MG63 (cell line): ENCODE measurements at places on chromosomes 11 and 22.

DNA sequence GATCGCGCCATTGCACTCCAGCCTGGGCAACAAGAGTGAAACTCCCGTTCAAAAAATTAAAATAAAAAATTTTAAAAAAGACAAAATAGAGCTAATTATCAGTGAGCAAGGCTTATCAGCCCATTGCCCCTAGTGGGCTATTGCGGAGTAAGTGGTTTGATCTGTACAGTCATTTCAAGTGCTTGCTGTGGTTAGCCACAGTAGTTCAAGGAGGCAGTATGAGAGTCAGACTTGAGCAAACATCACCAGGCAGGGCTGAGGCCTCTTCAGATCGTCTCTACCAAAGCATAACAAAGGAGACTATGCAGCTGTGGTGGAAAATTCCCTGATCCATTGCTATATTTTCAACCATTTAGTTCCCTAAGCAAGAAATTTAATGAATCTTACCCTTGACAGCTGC, 4.3 kb upstream of the SBF2 start:
- DNase-seq, result no peak

DNA sequence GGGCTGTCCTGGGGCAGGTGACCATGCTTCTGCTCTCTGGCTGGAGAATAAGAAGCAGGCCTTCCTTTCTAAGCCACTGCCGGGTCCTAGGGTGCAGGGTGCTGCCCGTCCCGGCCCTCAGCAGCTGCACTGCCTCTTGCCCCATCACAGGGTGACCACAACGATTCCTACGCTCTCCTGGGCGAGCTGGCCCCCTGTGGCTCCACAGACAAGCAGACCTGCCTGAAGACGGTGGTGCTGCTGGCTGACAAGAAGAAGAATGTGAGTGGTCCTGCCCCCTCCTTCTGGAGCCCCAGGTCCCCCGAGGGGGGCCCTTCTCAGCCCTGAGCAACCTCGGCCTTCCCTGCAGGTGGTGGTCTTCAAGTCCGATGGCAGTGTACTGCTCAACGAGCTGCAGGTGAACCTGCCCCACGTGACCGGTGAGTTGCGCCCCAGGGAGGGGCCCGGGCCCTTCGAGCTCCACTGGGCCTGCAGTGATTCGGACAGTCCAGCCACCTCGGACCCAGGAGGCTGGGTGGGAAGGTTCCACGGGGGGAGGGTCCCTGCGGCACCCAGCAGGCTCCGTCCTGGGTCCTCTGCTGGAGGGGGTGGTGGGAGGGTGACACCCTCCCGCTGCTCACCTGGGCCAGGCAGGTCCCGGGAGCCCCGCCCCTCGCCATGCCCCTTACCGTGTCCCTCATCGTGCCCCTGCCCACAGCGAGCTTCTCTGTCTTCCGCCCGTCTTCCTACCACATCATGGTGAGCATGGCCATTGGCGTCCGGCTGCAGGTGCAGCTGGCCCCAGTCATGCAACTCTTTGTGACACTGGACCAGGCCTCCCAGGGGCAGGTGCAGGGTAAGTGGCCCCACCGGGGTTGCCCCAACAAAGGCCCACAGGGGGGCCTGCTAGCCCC, 8.3 kb downstream of the MUC2 start:
- DNase-seq, result no peak

DNA sequence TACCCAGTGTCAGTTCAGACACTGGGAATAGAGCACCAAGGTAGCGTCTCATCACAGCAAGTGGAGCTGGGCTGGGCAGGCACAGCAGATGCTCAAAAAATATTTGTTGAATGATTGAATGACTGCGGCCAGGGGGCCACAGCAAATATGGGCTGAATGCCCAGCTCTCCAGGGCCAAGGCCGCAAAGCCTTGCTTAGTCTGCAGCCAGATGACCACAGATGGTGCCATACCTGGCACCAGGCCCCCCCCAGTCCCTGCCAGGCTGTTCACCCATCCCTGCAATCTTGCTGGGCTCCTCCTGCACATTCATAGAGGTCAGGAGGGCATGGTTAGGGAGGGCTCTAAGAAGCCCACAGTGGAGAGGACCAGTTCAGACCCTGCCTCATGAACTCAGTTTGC, 32.9 kb downstream of the ZC3H7B start:
- DNase-seq, result peak; percentile 54

GRCh38 chr22:30424534-30425326, 838 bp upstream of the MTFP1 start:
- DNase-seq, result no peak

- no peak for DNase-seq
Measured at GRCh38 chr11:72238492-72239312, 5.3 kb downstream of the PHOX2A start.

GRCh38 chr11:216081-216974, 8.8 kb downstream of the RIC8A start:
- no peak for DNase-seq

- peak; percentile 18 for DNase-seq
Measured at GRCh38 chr22:39090426-39091064, 6.5 kb upstream of the APOBEC3H start.

GRCh38 chr11:96607864-96608558, 218.2 kb downstream of the JRKL start:
- no peak for DNase-seq

- DNase-seq, result no peak
Measured at GRCh38 chr11:8387141-8387540, 123.5 kb upstream of the LMO1 start.

DNA sequence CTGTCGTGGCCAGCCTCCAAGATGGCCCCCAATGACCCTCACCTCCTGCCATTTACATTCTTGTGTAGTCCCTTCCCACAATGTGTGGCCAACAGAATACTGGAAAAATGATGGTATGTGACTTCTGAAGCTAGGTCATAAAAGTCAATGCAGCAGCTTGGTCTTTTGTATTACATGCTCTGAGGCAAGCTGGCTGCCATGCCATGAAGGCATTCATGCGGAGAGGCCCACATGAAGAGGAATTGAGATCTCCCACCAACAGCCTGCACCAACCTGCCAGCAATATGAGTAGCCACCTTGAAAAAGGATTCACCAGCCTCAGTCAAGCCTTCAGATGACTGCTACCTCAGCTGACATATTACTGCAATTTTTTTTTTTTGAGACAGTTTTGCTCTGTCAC, 4.6 kb downstream of the MRTFA start:
- DNase-seq, result no peak

GRCh38 chr11:19185516-19186052, 16.2 kb downstream of the CSRP3 start:
- DNase-seq, result no peak

DNA sequence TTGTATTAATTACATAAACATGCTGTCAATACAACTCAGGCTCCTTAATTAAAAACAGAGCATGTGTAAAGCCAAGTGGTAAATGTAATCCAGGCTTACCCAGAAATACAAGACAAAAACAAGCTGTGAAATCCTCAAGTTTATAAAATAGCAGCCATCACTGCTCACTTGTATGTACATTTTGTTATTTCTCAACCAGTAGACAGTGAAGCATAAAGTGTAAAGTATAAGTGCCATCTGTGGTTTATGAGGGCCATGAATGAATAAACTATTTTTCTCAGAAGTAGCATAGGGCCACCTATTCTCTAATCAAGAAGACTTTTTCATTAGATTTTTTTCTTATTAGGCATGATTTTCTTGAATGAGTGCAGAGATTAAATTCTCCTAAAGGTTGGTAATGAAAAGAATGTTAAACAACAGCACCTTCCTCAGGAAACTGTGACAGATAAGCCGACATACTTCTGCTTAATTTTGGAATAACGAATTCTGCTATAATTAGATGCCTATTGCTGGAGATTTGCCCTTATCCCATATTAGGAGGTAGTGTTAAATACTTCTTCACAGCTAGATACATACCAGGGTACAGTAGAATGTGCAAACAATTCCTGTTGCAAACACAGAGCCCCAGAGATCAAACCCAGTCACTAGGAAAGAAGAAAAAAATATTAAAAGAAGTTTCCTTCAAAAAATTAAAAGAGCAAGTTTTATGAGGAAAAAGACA, 13.0 kb downstream of the SLC5A12 start:
- no peak for DNase-seq

- peak; percentile 19 for DNase-seq
Measured at GRCh38 chr11:33256031-33256812, 959 bp upstream of the HIPK3 start.

DNA sequence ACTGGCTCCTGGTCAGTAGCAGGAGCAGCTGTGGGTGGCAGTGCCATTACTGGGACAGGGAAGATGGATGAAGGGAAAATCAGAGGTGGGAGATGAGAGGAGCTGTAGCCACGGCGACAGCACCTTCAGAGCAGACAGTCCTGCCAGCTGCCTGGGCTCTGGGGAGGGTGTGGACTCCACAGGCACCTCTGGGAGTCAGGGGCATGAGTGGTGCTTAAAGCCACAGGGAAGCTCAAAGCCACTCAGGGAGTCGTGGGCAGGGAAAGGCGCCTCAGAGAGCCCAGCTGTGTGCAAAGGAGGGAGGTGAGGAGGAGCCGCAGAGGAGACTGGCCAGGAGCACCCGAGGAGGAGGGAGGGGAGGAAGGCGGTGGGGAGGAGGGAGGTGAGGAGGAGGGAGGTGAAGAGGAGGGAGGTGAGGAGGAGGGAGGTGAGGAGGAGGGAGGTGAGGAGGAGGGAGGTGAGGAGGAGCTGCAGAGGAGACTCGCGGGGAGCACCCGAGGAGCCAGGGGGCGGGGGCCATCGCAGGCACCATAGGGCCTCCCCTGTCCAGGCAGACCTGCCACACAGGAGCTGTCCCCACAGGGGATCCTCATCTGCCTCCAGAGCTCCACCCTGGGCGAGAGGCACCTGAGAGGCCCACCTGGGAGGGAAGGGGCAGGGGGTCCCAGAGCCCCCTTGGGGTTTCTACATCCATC, 977.6 kb downstream of the BRD1 start:
- DNase-seq, result no peak

GRCh38 chr11:11618973-11619435, 2.8 kb downstream of the GALNT18 start:
- DNase-seq, result no peak

- DNase-seq, result no peak
Measured at GRCh38 chr11:126748793-126749192, 251.8 kb downstream of the KIRREL3 start.

DNA sequence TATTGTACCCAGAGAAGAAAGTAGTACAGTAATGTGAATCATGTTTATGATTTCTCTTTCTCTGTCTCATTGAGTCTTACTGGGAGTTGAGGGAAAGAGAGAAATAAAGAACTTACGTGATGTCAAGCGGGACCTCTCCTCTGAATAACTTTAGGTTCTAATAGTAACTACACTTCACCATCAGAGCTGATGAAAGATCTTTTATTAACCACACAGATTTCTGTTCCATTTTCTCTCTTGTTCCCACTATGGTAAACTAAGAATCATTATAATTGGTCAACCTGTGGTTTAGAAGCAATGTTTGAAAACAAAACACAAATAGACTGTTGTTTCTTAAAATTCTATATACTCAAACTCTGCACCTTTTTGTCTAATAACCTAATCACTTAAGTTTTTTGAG, 142.3 kb downstream of the ELP4 start:
- no peak for DNase-seq

DNA sequence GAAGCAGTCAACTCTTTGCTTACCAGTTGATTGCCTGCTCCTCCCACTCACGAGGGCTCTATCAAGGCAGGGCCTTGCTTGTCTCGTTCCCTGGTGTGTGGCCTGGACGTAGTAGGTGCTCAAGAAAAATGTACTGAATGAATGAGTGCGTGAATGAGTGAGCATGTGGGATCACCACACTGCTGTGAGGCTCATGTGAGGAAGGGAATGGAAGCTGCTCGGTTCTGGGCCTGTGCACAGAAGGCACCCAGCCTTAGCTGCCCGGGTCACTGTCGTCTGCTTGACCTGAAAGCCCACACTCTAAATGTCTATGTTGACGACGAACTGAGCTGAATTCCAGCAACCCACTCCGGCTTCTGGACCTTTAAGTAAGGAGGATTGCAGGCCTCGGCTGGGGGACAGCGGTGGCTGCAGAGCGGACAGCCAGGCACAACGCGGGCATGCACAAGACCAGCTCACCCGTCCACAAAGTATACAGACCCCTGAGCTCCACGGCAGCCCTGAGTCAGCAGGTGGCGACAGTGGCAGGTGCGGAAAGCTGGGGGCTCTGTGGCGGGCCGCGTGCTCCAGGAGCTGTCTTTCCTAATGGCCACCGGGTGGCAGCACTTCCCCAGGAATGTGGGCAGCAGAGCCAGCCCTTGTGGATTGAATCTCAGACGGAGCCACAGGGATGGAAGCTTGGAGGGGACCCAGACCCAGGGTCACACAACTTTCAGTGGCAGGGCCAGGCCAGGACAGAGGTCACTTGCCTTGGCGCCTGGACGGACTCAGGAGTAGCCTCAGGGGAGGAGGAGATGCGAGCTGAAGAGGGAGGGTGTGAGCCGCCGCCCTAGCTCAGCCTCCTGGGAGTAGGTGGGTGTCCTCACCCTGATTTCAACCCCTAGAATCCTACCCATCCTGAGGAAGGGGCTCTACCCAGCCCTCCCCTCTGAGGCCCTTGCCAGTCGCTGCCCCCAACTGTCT, 5.0 kb upstream of the PICK1 start:
- DNase-seq, result peak; percentile 56

- DNase-seq, result peak; percentile 73
Measured at GRCh38 chr22:45608763-45609180, 62.9 kb upstream of the ATXN10 start.

DNA sequence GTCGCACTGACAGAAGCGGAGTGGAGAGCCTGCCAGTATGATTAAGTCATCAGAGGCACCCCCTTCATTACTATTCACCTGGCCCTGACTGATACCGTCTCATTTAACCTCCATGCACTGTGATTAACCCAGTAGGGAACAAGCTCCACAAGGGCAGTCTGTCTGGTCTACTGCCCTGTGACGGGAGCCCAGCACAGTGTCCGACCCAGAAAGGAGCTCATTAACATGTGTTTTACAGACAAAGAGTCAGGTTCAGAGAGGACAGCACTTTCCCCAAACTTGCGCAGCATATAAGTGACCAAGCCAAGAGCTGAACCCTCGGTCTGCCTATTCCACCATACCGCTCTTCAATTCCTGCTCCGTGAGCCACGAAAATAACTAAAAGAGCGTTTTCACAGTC, 129.5 kb downstream of the RRAS2 start:
- DNase-seq, result no peak

DNA sequence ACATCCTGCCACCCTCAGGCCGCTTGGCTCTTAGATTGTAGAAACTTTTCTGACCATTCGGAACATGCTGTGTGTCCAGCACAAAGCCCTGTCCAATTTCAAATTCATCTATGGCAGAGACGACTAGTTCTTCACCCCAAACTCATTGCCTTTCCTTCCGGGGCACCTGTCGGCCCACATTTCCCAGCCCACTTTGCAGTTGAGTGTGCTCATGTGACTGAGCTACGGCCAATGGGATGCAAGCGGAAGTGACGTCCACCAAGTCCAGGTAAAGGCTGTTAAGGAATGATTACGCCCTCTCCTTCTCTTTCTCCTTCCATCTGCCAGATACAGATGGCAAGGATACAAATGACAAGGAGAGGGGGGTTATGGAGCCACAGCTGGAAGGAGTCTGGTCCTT, 32.5 kb downstream of the SYT13 start:
- DNase-seq, result no peak
